Stimulated activated CD8-positive, alpha-beta memory T cell treated with anti-CD3 and anti-CD28 coated beads, Interleukin-4, amount 100 ng/mL, for 4 hours (primary cell): ENCODE measurements at places on chromosomes 3 and 15.

- DNase-seq: no peak
Observed at GRCh38 chr3:61617041-61617440, 55.7 kb downstream of the PTPRG start.

- DNase-seq: no peak
Observed at GRCh38 chr3:149790698-149791097, 1.7 kb downstream of the ANKUB1 start.

DNA sequence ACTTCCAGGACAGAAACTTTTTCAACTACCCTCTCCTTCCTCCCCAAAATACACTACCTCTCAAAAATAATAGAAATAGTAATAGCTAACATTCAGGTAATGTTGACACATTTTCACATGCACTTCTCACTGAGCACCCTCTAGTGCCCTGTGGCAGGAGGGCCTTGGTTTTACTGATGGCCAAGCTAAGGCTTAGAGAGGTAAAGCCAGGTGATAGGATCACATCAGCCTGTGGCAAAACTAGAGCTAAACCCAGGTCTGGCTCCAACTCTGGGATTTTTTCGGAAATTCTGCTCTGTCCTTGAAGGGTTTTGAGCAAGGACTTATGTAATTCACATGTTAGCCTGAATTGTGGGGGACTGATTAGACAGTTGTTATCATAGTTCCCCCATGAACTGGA lies 922 bp upstream of the TAMM41 start:
- no peak for DNase-seq

DNA sequence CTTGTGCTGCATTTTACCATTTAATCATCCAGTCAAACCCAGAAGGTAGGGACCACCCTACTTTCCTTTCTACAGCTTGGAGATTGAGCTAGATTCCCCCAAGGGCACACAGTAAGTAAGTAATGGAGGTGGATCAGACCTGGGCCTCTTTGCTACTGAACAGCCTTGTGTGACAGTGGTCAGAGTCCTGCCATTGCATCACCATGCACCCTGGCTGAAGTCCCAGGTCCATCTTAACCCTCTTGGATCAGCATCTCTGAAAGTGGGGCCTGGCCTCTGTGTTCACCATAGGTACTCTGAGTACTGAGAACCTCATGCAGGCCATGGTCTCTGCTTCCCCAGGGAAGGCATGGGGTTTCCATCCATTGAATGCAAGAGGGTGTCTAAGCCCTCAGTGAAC lies 34.5 kb upstream of the ATP10A start:
- DNase-seq: no peak

GRCh38 chr3:152211655-152212054 lies 57.1 kb upstream of the MBNL1 start:
- no peak for DNase-seq

GRCh38 chr3:165837058-165837525 lies at the start of gene BCHE:
TSS of gene BCHE (minus strand) at chr3:165837423. CDS start at chr3:165831033, 6,390 bp downstream.
- no peak for DNase-seq

GRCh38 chr15:59867086-59867855 lies 136.8 kb upstream of the FOXB1 start:
- no peak for DNase-seq

- DNase-seq: no peak
Observed at GRCh38 chr15:63968122-63968524, 78.2 kb downstream of the DAPK2 start.

GRCh38 chr3:13092621-13093617 lies 19.7 kb upstream of the IQSEC1 start:
- DNase-seq: no peak

GRCh38 chr3:18098960-18099587 lies 326.1 kb downstream of the SATB1 start:
- no peak for DNase-seq

DNA sequence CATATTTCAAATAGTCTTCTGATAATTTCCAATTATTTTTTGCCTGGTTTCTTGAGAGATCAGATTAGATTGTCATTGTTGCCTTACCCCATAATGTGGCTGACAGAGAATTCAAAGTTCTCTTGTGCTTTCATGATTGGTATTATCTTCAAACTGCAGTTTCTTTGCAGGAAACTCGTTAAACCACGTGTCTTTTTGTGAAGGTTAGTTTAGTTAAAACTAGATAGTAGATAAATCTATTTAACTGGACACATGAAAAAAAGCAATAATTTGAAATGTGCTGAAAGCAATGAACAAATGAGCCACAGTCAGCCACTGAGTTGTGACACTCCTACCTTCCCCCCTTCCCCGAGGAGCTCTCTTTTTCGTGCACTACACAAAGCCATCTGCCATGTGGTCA lies 327.5 kb upstream of the UMPS start:
- no peak for DNase-seq

GRCh38 chr15:64634027-64634426 lies 141.4 kb downstream of the RBPMS2 start:
- DNase-seq: no peak

DNA sequence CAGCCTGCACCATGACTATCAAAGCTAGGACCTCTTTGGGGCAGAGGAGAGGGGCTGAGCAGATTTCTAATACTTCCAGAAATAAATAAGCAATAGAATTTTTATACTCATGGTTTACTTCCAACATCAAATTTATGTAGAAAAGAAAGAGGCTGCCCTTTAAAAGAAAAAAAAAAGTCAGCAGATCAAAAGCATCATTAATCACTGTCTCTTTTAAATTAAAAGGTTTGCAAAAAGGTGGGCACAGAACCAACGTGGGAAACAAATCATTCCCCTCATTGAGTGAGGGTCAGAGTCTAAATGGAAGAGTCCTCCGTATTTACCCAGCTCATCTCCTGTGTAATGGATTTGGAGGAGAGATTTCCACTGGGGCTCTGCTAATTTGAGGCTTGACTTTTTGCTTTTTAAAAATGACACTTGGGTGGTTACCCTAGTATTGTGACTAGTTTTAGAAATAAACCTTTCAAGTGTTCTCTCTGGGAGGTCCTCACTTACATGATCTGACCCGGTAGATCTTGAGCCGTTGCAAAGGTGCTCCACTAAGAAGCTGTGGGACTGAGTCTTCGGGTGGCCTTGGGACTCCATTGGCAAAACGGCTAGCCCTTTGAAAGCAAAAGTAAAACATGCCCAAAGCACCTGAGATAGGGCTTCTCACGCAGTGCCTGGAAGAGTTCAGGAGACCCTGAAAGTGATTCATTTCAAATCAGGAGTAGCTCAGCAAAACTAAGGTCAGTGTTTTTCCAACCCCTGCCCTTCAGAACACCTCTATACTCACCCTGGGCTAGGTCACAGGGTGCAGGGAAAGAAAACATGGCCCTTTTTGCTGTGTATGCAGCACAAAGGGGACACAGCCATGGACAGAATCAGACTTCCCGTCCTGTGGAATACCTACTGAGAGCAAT lies 320.9 kb downstream of the FOXP1 start:
- DNase-seq: no peak

- DNase-seq: no peak
Observed at GRCh38 chr3:46469680-46470357, 5.1 kb upstream of the LTF start.

GRCh38 chr3:184419171-184419570 lies 39.3 kb downstream of the CHRD start:
- DNase-seq: no peak

GRCh38 chr15:87538327-87538834 lies 718.2 kb downstream of the NTRK3 start:
- no peak for DNase-seq

GRCh38 chr3:101732240-101732641 lies 7.8 kb downstream of the CEP97 start:
- DNase-seq: no peak

GRCh38 chr3:115697263-115698053 lies 74.1 kb downstream of the GAP43 start:
- DNase-seq: no peak

DNA sequence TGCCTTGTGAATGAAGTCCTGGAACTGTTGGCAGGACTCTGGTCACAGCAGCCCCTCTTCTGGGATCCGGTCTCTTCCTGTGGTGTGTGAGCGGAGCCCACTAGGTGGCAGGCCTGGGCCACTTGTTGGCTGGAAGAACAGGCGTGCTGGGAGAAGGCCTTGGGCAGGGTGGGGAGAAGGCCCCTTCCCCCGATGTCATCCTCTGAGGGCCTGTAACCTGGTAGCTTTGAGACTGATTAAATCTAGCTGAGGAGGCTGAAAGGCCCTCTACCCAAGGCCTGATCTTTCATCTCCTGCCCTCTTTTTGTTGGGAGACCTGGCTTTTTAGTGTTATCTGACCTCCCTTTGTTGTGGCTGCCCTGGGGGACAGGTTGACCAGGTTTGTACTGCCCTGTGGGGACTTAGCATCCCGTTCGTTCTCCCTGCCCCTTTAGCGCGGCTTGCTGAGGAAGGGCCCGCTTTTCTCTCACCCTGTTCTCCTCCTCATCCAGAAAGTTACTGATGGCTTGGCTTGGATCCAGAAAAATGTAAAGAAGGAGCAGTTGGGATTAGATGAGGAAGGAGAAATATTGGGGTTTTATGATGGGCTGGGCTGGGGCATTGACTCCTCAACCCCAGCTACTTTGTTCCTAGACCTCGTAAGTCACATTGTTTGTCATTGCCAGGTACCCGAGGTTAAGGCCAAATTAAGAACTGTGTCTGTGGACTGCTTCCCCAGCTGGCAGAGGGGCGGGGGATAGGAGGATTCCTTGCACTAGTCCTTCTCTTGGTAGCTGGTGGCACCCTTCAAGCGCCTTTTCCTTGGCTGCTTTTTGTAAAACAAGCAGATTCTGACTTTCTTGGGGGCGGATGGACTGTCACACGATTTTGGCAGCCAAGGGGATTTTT lies 48.5 kb downstream of the CHCHD6 start:
- DNase-seq: peak; percentile 5

GRCh38 chr3:88921986-88922385 lies 185.4 kb upstream of the EPHA3 start:
- DNase-seq: no peak

- DNase-seq: no peak
Observed at GRCh38 chr15:82014989-82015388, 30.8 kb downstream of the MEX3B start.

GRCh38 chr3:52683611-52684010 lies 2.1 kb downstream of the PBRM1 start:
- no peak for DNase-seq

- DNase-seq: no peak
Observed at GRCh38 chr15:71249986-71250385, 134.7 kb downstream of the THSD4 start.

DNA sequence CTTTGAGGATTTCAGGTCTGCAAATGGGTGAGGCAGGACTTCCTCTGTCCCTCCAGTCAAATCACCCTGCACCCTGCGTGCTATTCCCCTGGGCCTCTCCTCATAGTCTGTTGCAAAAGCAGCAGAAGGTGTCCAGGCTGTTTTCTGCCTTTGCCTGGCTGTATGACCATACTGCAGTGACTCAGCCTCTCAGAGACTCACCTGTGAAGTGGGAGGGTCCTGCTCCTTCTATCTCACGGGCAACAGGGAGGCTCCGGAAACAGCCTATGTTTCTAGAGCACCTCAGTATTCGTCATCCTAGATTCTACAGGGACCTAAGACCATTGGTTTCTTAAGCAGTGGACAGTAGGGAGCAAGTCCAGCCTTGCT lies 216.4 kb downstream of the TLE3 start:
- no peak for DNase-seq

DNA sequence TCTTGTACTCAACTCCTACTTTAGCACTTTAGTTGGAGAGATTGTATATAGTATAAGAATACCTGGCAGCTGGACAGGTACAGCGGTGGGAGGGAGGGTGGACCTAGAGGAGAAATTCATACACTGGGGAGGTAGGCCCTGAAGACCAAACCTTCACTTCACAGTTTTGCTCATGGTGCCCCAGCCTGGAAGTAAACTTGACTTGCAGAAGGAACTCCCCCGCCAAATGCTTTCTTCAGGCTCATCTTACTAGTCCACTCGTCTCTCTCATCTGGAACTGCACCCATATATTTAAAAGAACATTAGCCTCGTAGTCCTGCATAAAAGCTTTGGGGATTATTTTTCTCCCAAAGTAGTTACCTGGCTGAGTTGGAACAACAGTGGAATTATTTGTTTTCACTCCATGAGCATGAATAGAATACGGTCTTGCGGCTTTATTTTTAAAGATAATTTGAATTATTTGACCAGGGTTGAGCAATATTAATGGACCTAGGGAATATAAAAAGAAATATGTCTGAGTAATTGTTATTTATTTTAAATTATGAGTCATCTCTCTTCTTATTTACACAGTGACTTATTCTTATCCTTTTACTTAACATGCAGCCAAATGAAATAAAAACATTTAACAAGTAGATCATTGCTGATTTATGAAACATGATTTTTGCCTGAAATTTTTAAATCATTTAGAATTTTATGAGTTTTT lies 25.5 kb upstream of the CP start:
- no peak for DNase-seq

DNA sequence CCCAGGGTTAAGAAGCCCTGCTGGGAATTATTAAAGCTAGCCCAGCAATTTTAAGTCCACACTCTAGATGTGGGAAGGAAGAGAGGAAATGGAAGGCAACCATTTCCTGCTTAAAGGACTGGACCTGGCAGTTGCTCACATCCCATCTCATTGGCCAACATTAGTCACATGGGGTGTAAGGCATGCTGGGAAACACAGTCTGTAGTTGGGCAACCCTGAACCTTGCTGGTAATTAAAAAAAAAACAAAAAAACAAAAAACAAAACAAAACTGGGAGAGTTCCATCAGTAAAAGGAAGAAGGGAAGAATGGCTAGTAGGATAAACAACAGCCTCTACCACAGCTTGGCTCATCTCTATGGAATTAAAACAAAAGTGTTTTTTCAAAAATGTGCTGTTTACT lies 136.0 kb downstream of the VGLL4 start:
- no peak for DNase-seq

GRCh38 chr3:154588831-154589230 lies 158.8 kb upstream of the GPR149 start:
- no peak for DNase-seq

DNA sequence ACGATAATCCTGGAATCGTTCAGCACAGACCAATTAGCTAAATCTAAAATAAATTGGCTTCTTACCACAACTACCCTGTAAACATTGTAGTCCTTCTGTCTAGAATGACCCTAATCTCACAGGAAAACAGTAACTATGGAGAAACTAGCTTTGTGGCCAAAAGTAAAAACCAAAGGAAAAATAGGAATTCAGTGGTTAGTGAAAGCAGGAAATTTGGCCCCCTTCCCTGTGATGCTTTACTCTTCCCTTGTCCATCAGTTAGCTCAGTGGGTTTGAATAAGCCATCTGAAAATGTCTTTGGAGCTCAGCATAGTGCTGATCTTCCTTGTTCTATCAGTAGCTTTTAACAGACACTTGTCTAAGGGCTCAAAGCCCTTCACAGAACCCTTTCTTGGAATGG lies 1.6 kb downstream of the NMD3 start:
- no peak for DNase-seq

GRCh38 chr15:70151462-70151861 lies 53.7 kb upstream of the TLE3 start:
- no peak for DNase-seq

GRCh38 chr3:155131104-155131503 lies 51.0 kb downstream of the MME start:
- DNase-seq: no peak

GRCh38 chr3:149881879-149882278 lies 68.9 kb downstream of the RNF13 start:
- DNase-seq: no peak

DNA sequence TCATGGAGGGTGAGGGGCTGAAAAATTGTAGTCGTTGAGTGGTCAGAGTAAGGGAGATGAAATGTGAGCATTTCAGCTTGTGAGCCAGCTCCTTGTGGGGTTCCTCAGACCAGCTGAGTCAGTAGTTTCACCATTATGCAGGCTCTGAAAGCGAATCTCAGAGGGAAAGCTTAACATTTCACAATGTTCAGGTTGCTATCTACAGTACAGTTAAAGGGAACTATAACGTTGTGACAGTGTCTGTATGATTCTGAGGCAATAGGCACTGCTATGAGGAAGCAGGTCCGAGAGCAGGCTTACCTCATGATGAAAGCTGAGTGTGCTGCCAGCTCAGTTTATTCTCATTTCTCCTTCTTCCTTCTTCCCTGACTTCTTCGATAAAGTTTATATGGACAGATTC lies 469.6 kb downstream of the EDEM1 start:
- DNase-seq: no peak
